Hematopoietic multipotent progenitor cell treated with erythropoietin and hydrocortisone succinate and interleukin-3 and kit ligand, for 8 days (in vitro differentiated cells): ENCODE measurements at places on chromosomes 2 and 18.
A peak's percentile ranks its signal among the peaks of the same experiment; 100 is the strongest.

DNA sequence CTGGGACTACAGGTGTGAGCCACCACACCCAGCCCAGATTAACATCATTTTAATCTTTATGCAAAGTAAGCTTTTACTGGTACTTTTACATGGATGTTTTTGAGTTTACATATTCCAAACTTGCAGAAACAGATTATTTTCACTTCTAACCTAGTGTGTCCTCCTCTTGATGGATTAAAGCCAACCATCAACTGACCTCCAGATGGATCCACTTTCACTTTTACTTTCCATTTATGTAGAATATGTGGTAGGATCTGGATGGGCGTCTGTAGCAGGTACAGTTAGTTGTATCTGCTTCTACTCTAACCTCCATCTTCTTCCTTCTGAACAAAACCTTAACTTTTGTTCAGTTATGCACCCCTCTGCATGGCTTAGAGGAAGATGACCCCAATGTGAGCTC lies 264.1 kb downstream of the CDH20 start:
- no peak for DNase-seq

- DNase-seq = peak; percentile 58
Measured at GRCh38 chr2:64609227-64609941, 44.3 kb downstream of the SERTAD2 start.

GRCh38 chr2:143611336-143611735 lies 482.1 kb downstream of the ARHGAP15 start:
- no peak for DNase-seq

GRCh38 chr2:96091711-96092572 lies 24.4 kb downstream of the ADRA2B start:
- DNase-seq = peak; percentile 57

DNA sequence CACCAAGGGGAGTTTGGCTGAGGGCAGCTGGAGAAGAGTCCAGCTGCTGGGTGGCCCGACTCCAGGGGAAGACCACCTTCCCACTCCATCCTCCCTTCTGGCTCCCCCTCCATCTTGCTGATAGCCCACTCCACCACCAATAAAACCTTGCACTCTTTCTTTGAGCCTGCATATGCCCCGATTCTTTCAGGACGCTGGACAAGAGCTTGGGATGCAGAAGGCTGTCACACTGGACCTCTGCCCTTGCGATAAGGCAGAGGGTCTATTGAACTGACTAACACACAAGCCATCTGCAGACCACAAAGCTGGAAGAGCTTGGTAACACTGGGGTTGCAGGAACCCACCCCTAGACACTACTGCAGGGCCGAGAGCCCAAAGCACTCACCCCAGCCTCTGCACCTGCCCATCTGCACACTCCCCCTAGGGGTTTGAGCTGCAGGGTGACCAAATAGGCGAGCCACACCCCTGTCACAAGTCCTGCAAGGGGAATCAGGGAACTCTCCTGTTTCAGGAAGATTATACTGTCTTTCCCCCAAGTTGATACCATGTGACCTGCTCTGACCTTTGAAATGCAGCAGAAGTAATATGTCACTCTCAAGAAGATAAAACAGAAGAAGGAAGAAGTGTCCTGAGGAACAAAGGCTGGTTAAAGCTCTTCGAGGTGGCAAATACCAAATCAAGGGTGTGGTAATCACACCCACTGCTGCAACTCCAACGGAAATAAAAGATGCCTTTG lies 70.5 kb downstream of the SMAD4 start:
- no peak for DNase-seq

- no peak for DNase-seq
Measured at GRCh38 chr2:237669628-237670392, 42.4 kb downstream of the LRRFIP1 start.

GRCh38 chr18:79458131-79458838 lies 62.6 kb downstream of the NFATC1 start:
- DNase-seq = no peak

GRCh38 chr2:37091873-37092272 lies 7.6 kb downstream of the GPATCH11 start:
- DNase-seq = no peak

DNA sequence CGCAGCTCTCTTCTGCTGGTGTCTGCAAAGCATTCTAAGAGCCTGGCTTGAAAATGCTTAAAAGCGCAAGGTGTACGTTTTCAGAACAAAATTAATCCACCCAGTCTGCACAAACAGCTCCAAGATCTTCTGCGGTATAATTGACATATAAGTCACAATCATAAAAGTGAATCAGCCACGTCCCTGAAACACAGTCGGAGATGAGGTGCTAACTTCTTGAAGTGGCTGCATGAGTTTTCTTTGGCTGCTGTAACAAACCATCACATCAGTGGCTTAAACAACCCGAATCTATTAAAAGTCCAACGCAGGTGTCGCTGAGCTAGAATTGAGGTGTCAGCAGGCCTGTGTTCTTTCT lies 32.6 kb downstream of the ARL4C start:
- DNase-seq = no peak

- DNase-seq = no peak
Measured at GRCh38 chr2:128360711-128361110, 42.0 kb upstream of the HS6ST1 start.

GRCh38 chr2:116724550-116724949 lies 1089.9 kb upstream of the DDX18 start:
- DNase-seq = no peak

- no peak for DNase-seq
Measured at GRCh38 chr2:241469746-241470145, 38.6 kb downstream of the STK25 start.

- no peak for DNase-seq
Measured at GRCh38 chr2:156891609-156892008, 365.9 kb upstream of the GALNT5 start.

GRCh38 chr2:66305718-66306117 lies 129.2 kb upstream of the MEIS1 start:
- DNase-seq = no peak

DNA sequence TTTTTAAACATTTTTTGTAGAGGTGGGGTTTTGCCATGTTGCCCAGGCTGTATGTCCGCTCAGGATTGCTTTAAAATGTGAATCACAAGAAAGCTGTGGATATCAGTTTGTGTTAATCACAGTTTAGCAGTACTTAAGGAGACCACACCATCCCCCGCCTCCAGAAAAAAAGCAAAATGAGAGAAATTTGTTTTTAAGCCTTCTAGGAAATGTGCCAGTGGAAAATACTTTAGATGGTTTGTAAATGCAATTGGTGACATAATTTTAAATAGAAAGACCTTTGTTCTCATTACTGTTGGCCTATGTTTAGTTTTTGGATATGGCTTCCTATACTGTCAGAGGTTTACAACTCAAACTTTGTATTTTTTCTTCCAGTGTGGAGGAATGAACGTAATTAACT lies 27.0 kb downstream of the GCA start:
- no peak for DNase-seq

DNA sequence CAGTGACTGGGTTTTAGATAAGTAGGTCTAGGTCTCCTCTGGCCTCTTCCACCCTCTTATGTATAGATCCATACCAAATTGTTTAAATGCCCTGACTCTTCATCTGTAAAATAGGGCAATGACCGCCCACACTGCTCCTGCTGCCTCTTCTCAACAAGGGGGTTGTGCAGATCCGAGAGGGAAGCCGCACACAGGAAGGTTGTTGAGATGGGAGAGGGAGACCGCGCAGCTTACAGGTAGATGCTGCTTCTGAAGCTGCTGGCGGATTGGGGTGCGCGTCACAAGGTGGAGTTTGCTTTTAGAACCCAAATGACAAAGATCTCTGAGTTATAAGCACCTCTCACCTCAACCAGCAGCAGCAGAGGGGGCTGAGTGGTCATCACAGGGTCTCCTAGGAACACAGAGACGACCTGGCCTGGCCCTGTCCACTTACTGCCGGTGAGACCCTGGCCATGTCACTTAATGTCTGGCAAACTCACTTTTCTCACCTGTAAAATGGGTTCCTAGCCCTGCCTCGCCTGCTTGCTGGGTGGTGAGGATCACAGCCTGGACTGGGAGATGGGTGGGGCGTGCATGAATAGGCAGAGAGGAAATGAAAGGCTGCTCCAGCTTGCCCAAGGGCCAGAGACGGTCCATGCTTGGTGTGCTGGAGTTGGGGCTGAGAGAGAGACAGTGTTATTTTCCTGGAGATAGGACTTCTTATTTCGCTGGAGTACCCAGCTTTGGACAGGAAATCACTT lies 251.3 kb downstream of the EIPR1 start:
- DNase-seq = no peak

GRCh38 chr2:149656996-149657395 lies 69.4 kb upstream of the MMADHC start:
- DNase-seq = no peak

GRCh38 chr18:13831864-13832508 lies 8.0 kb downstream of the MC5R start:
- DNase-seq = no peak

DNA sequence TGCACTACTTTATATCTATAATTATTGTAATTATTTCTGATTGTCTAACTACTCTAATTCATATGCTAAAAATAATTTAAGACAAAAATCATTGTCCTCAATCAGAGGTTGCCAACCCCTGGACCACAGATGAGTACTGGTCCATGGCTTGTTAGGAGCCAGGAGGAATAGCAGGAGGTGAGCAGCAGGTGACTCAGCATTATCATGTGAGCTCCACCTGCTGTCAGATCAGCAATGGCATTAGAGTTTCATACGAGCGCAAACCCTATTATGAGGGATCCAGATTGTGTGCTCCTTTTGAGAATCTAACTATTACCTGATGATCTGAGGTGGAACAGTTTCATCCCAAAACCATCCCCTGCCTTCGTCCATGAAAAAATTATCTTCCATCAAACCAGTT lies 1434.4 kb downstream of the LRP1B start:
- DNase-seq = no peak

GRCh38 chr2:45902781-45903375 lies 251.4 kb downstream of the PRKCE start:
- DNase-seq = no peak

DNA sequence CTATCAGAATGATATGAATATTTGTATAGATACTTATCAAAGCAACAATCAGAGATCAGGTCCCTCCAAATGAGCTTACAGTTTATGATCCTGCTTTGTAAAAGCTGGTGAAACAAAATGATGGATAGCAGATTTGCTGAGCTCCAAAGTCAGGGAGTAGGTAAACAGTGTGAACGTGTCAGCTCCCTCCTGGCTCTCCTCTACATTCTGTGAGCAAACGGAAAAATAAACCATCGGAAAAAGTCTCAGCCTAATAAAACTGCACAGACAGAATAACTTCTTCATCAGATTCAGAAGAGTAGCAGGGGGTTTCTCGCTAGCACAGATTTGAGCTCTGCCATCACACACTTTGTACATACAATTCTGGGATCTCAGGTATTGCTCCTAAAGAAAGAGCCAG lies 51.3 kb downstream of the BCL11A start:
- DNase-seq = no peak

DNA sequence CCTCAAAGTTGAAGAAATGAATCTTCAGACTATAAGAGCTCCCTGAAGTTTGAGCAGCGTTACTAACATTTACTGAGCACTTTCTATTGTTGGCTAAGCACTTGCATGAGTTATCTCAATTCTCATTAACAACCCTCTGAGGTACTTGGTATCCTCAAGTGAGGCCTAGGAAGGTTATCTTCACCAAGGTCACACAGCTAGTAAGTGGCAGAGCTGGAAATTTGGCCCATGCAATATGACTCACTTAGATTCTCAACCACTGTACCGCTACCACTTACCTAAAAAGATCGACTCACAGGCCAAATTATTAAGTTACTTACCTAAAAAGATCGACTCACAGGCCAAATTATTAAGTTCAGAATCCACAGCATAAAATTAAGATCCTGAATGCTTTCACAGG lies 8.7 kb upstream of the METAP1D start:
- no peak for DNase-seq

GRCh38 chr2:174332217-174332963 lies 2.4 kb upstream of the SP9 start:
- no peak for DNase-seq
